ENCODE measurements at places on chromosomes 2 and 18.

DNA sequence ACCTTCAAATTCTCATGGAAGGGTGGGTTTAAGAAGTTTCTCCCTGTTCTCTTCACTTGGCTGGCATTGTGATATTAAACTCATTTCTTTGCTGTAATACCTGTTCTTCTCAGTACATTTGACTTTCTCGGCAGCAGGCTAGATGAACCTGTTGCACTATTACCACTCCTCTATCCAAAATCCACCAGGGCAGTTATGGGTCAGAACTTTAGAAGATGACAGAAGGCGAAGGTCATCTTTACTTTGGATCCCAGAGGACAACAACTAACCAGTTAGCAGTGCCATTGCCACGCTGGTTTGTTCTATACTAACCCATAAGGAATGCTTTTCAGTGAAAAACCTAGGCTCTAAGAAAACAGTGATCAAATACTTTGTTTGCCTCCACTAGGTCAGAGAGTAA, 901.0 kb downstream of the TSN start:
- DNase-seq: no peak

GRCh38 chr18:70931942-70932814, 643.3 kb downstream of the SOCS6 start:
- DNase-seq: no peak

GRCh38 chr2:224520064-224520463, 65.1 kb downstream of the CUL3 start:
- peak; percentile 42 for DNase-seq

- no peak for DNase-seq
Observed at GRCh38 chr2:64124571-64124970, 19.6 kb downstream of the PELI1 start.

GRCh38 chr2:9222239-9222892, 15.8 kb downstream of the ASAP2 start:
- DNase-seq: no peak

DNA sequence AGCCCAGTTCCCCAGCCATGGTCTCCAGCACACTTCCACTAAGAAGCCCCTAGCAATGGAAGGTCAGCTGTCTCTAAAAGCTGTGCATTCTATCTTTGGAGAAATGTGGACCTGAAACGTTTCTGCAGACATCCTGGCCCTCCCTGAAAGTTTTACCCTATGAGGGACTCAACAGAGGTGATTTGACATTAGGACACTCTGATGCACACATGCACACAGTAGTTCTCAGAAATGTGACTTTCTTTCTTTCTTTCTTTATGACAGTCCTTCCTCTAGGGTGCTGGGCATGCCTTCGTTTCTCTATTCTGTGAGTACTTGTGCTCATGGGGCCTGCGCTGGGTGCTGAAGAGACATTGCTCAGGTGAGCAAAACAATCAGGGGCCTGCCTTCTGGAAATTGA, 857.3 kb downstream of the RNF144A start:
- DNase-seq: no peak

- DNase-seq: no peak
Observed at GRCh38 chr2:20444101-20444992, 2.5 kb upstream of the RHOB start.

DNA sequence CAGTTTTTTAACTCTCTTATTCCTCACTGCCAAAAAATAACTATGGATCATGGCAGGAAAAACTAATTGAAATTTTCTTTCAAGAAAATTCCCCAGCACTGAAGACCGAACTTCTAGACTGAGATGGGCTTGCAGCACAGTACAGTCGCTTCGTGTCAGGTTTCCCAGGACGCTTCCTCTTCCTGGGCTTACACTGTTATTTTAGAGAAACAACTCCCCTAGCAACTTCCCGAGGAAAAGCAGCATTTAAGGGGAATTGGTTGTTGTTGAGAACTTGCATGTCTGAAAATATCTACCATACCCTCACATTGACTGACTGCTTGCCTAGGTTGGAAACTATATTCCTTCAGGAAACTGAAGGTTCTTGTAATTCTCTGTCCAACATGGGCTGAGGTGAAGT, 95.8 kb downstream of the NOL10 start:
- no peak for DNase-seq

- DNase-seq: no peak
Observed at GRCh38 chr2:173149491-173149890, 73.8 kb downstream of the MAP3K20 start.

DNA sequence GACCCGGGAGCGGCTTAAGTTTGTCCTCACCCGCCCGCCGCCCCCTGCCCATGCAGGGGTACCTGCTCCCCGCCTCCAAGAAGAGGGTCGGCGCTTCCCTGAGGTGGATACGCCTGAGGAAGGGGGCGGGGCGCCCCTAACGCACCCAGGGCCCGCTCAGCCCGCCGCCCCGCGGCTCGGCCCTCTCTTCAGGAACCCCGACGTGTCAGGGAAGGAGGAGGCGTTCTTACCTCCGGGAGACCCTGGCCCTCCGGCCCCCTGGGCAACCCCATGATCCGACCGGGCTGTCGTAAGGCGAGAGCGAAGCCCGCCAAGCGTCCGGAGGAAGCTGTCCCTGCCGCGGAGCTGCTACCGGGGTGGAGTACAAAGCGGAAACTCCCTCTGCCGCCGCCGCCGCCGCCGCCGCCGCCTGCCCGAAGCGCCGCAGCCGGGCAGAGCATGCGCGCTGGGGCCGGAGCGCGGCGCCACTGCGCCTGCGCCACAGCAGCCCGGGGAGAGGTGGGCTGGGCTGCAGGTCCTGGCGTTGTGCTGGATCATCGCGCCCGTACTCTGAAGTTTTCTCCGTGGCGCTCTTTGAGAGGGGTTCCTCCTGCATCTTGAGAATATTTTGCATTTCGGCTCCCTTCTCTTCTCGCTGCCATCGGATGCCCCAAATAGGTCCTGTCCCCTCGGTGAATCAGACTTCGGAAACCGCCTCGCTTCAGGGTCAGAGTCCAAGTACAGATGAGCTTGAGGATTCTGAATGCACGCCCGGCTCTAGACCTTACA, at the start of gene CCDC93:
CCDC93 (minus strand) TSS at position 347 of the 768 bp plus-strand sequence; CDS start at position 272, 75 bp downstream.
- peak; percentile 32 for DNase-seq

GRCh38 chr18:76602191-76602590, 107.1 kb upstream of the ZNF516 start:
- DNase-seq: no peak

GRCh38 chr2:178858896-178859625, 51.8 kb upstream of the TTN start:
- no peak for DNase-seq

DNA sequence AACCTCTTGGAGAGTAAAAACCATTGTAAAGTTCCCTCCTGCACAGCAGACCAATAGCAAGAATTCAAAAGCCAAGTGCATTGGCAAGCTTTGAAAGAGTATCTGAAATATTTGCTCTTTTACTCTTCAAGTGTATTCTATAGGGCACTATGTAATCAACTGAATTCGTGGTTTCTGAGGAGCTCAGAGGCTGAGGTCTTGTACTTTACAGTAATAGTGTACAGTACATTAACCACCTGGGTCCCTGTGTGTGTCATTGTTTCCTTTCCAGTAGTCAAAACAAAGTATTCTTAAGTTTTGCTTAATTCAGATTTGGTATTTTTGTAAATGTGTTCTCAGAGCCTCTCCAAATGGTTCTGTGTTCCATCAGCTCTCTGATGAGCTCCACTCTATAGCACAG, 769.7 kb downstream of the LRRTM4 start:
- DNase-seq: no peak

DNA sequence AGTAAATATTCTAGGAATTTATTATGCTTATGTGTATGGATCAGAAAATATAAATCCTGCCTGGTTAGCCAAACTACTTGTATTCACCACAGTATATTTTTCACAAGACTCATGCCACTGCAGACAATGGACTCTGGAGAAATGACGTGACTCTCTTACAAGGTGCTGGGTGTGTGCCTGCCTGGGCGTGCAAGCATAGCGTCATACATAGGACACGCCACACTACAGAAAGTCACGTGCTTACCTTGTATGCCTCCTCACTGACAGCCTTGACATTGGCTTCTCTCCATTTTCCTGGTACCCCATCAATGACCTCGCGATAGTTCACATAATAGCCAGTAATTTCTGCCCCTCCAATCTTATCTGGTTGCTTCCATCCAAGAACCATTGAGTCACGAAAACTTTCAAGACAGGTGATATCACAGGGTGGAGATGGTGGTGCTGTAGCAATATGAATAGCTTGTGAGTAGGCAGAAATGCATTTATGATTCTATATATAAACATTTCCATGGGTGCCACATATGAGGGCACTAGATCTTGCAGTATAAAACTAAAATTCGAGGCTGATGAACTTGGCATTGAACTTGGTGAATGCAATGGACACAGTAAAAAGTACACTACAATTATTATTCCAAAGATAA, 93.2 kb downstream of the MYOM1 start:
- no peak for DNase-seq

DNA sequence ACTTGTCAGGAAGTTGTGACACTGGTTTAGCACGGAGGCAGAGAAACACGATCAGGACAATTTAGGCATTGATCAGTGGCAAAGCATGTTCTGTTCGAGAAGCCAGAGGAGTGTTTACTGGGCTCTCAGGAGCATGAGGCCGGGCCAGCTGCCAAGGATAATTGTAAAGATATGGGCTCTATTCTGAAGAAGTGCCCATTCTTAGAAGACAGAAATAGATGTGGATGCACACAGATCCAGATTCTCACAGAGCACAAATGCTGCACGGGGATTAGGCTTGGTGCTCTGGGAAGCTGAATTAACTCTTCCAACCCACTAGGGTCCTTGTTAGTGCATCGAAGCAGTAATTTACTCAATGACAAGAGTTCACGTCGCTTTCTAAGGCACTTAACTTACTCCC, 16.2 kb downstream of the AFF3 start:
- no peak for DNase-seq

- DNase-seq: no peak
Observed at GRCh38 chr2:224055101-224055500, 16.0 kb upstream of the SERPINE2 start.

- no peak for DNase-seq
Observed at GRCh38 chr18:34760444-34760843, 50.3 kb downstream of the DTNA start.

- no peak for DNase-seq
Observed at GRCh38 chr2:219499058-219499307, 292 bp downstream of the GMPPA start.

DNA sequence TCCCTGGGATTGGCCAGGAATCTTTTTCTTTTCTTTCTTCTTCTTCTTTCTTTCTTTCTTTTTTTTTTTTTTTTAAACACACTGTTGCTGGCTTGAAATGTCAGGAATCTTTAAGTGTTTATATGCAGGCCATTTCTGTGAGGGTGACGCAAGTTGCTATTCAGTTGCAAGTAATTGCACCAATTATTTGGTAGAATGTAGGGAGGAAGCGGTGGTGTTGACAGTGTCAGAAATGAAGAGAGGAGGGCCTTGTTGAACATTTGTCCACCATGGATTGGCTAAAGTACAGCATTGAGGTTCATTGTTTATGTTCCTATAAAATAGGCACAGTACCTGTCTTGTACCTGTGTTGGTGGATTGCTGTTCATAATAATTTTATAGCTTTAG, 6.5 kb downstream of the RPIA start:
- DNase-seq: no peak

DNA sequence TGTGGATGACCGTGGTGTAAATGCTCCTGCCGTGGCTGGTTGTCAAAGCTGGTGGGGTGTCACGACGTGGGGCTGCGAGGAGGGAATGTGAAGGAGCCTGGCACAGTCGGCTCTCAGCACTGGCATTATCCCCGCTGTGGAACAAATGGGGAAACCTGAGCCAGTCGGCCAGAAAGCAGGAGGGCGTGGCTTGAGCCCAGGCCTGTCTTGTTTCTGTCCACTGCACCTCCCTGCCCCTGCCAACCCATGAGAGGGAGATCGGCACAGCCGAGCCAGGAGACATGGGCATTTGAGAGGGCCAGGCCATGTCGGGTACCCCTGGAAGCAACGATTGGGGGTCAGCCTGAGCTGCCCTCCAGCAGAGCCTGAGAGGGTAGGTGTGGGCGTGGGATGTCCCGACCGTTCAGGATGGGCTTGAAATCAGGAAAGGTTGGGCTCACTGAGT, 44.5 kb downstream of the PDIA6 start:
- no peak for DNase-seq

All from HFF-Myc (cell line).